ENCODE measurements at places on chromosomes 3 and 15.

- H3K4me3 ChIP-seq, result no peak overlapping the region
- no peaks in the 10 kb centered on the region for H3K36me3 ChIP-seq
- no peak overlapping the region for H3K27ac ChIP-seq
- H3K4me1 ChIP-seq, result no peaks in the 10 kb centered on the region
- H3K27me3 ChIP-seq, result no peaks in the 10 kb centered on the region
Observed at GRCh38 chr3:127151251-127151564, 41.7 kb upstream of the PRR23E start.

DNA sequence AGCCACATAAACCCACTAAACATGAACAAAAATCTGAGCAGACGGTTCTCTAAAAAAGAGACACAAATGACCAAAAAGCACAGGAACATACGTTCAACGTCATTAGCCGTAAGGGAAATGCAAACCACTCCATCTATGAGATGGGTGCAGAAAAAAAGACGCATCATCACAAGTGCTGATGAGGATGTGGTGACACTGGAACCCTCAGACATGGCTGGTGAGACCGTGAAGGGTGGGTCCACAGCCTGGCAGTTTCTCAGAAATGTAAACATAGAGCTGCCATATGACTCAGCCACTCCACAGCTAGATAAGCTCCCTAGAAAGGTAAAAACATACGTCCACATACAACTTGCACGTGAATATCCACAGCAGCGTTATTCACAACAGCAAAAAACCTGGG lies 23.3 kb downstream of the PCSK6 start:
- no peak overlapping the region for H3K27ac ChIP-seq
- H3K4me1 ChIP-seq, result peaks cover 2% of the 10 kb centered on the region
- H3K4me3 ChIP-seq, result no peak overlapping the region
- H3K27me3 ChIP-seq, result no peaks in the 10 kb centered on the region

DNA sequence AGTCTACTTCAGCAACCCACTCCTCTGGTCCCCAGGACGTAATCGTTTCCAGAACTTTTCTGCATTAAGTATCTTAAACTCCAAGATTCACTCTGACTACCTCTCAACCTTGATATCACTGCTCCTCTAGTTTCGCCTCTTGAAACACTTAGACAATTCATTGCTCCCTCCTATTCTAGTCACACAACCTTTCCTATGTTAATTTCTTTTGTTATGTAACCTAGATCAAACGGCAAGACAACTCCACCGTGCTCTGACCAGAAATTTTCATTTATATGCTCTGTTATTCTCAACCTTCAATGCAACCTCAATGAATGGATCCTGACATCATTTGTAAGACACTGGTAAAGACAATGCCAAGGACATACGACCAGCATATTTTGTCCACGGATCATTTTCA lies 71.3 kb downstream of the CADM2 start:
- H3K4me3 ChIP-seq, result no peak overlapping the region
- no peaks in the 10 kb centered on the region for H3K36me3 ChIP-seq
- no peaks in the 10 kb centered on the region for H3K4me1 ChIP-seq
- no peak overlapping the region for H3K27ac ChIP-seq
- DNase-seq, result no peak
- no peaks in the 10 kb centered on the region for H3K27me3 ChIP-seq

DNA sequence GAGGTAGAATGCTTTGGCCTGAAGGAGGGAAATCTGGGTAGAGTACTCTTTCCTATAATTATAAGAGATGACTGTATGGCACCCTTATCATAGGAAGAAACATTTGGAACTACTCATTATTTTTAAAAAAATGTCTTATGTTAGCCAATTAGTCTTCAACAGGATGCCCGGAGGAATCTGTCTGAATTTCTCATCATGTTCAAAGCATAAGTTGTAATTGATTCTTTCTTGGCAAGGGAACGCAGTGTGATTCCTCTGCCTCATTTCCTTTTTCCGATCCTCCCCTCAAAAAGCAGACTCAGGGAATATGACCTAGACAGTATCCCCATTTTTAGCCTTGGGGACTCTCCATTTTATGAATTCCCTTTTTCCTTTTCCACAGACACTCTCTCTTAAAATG lies 165.1 kb downstream of the IL5RA start:
- no peaks in the 10 kb centered on the region for H3K36me3 ChIP-seq
- no peak overlapping the region for H3K4me3 ChIP-seq
- no peak overlapping the region for H3K27ac ChIP-seq
- H3K4me1 ChIP-seq, result no peaks in the 10 kb centered on the region
- no peak for DNase-seq
- no peaks in the 10 kb centered on the region for H3K27me3 ChIP-seq

DNA sequence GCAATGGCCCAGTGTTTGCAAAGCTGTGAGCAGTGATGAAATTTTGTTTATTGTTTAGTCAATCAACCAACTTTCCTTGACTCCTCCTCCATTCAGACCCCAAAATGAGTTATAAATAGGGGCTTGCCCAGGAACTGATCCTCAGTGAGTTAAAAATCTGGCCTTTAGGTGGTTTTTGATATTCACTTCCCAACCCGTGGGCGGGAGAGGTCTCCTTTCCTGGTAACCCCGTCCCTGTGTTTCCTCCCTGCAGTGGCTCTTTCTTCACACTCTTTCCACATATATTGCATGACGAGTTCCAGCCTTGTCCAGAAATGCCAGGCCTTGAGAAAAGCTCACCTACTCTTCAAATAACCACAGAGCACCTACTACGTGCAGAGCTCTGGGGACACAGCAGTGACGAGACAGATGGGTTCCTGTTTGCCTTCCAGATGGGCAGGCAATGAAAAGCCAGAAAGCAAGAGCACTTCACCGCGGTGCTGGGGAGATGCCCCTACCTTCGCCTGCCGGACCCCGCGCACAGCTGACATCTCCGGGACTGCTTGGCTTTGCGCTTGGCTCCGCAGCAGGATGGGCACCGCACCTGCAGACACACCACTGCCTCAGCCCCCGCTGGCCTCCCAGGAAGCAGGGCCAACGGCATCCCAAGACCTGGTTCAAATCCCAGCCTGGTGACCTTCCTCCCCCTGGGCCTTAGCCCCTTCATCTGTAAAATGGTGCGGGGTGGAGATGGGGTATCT lies 17.2 kb downstream of the SSUH2 start:
- H3K27ac ChIP-seq, result no peak overlapping the region
- peaks cover 5% of the 10 kb centered on the region for H3K4me1 ChIP-seq
- H3K36me3 ChIP-seq, result no peaks in the 10 kb centered on the region
- DNase-seq, result no peak
- no peaks in the 10 kb centered on the region for H3K27me3 ChIP-seq

GRCh38 chr3:189132231-189132671 lies 39.5 kb upstream of the TPRG1 start:
- no peaks in the 10 kb centered on the region for H3K27me3 ChIP-seq
- no peak overlapping the region for H3K4me3 ChIP-seq

GRCh38 chr3:128551451-128551850 lies 58.5 kb upstream of the GATA2 start:
- peaks cover 18% of the 10 kb centered on the region for H3K4me1 ChIP-seq
- no peak overlapping the region for H3K4me3 ChIP-seq
- DNase-seq, result no peak
- no peaks in the 10 kb centered on the region for H3K36me3 ChIP-seq
- H3K27me3 ChIP-seq, result peaks cover 9% of the 10 kb centered on the region
- H3K27ac ChIP-seq, result no peak overlapping the region

DNA sequence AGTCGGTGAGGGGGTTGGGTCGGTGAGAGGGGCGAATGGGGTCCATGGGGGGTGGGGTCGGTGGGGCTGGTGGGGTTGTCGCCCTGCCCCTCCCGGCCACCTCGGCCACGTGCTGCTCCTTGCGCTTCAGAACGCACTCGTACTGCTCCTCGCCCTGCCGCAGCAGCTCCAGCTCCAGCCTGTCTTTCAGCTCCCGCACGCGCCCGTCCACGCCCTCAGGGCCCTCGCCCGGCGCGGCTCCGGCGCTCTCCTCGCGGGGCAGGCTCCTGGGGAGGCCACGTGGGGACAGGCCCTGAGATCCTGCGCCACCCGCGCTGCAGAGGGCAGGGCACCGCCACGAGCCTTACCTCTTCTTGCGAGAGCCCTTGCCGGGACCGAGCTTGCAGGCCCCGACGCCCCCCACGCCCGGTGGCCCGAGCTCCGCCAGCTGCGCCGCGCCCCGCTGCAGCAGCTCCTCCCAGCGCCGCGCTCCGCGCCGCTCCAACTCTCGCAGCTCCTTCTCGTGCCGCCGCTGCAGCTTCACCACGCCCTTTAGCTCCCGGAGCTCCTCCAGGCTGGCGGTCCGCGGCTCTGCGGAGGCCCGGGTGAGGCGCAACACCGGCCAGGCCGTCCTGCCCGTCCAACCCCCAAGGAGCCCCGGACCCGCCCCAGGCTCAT lies 8.2 kb upstream of the ANKRD63 start:
- H3K27me3 ChIP-seq, result peaks cover 18% of the 10 kb centered on the region
- peaks cover 22% of the 10 kb centered on the region for H3K4me1 ChIP-seq
- no peaks in the 10 kb centered on the region for H3K36me3 ChIP-seq
- H3K4me3 ChIP-seq, result peak overlapping the region; percentile 21
- H3K27ac ChIP-seq, result no peak overlapping the region
- peak; percentile 64 for DNase-seq

- H3K27ac ChIP-seq, result no peak overlapping the region
- H3K4me1 ChIP-seq, result peaks cover 6% of the 10 kb centered on the region
- H3K27me3 ChIP-seq, result no peaks in the 10 kb centered on the region
Observed at GRCh38 chr15:64099379-64099778, 3.6 kb downstream of the SNX1 start.

DNA sequence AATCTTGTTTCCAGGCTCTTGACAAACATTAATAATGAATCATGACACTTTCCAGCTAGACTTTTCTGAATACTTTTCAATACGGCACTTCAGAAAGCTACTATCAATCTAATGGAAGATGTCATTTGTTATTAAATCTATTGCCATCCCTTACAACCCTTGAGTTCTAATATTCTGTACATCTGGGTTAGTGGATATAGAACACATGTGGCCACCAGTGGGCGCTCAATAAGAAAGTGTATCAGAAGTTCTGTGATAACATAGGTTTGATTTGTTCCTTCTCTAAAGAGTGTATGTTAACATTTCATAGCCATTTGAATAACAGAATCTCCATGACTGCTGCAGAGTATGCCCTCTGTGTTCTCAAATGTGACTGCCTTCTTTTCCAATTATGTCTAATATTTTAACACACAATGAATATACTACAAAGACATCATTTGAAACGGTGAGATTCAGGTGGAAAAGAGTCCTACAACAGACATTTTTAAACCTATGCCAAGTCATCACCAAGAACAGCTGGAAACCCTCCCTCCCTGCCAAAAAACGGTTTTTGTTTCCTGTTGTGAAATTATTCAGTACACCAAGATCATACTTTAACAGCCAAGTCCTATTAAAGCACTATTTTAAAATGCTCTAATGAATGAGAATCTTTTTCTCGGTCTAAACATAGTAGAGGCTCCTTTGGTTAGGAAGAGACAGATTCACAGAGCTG lies 22.2 kb downstream of the ALDH1A2 start:
- peak; percentile 53 for DNase-seq
- no peak overlapping the region for H3K4me3 ChIP-seq
- no peaks in the 10 kb centered on the region for H3K4me1 ChIP-seq
- no peaks in the 10 kb centered on the region for H3K27me3 ChIP-seq

GRCh38 chr3:187367561-187368103 lies 553 bp upstream of the RTP4 start:
- no peak for DNase-seq
- H3K36me3 ChIP-seq, result no peaks in the 10 kb centered on the region
- H3K4me3 ChIP-seq, result no peak overlapping the region
- H3K27me3 ChIP-seq, result no peaks in the 10 kb centered on the region
- no peak overlapping the region for H3K27ac ChIP-seq
- H3K4me1 ChIP-seq, result no peaks in the 10 kb centered on the region

GRCh38 chr3:123439806-123440580 lies 8.9 kb downstream of the ADCY5 start:
- DNase-seq, result no peak
- no peaks in the 10 kb centered on the region for H3K27me3 ChIP-seq
- H3K4me3 ChIP-seq, result no peak overlapping the region

GRCh38 chr3:184386047-184386806 lies 6.4 kb downstream of the CHRD start:
- H3K36me3 ChIP-seq, result peaks cover 4% of the 10 kb centered on the region
- H3K27me3 ChIP-seq, result peaks cover 8% of the 10 kb centered on the region
- H3K27ac ChIP-seq, result no peak overlapping the region
- H3K4me1 ChIP-seq, result peaks cover 4% of the 10 kb centered on the region
- H3K4me3 ChIP-seq, result no peak overlapping the region

GRCh38 chr15:94674296-94674695 lies 442.9 kb downstream of the MCTP2 start:
- DNase-seq, result no peak
- no peaks in the 10 kb centered on the region for H3K36me3 ChIP-seq
- peaks cover 3% of the 10 kb centered on the region for H3K4me1 ChIP-seq
- H3K27ac ChIP-seq, result no peak overlapping the region
- H3K4me3 ChIP-seq, result no peak overlapping the region

DNA sequence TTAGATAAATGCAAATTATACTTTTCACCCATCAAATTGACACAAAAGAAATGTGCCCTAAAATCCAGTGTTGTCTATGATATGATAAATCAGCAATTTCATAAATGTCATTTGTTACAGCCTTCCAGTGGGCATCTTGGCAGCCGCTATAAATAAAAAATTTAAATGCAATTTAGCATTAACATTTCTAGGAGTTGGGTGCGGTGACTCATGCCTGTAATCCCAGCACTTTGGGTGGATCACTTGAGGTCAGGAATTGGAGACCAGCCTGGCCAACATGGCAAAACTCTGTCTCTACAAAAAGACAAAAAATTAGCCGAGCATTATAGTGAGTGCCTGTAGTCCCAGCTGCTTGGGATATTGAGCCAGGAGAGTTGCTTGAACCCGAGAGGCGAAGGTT lies 65.9 kb upstream of the POMGNT2 start:
- no peak overlapping the region for H3K4me3 ChIP-seq
- no peaks in the 10 kb centered on the region for H3K4me1 ChIP-seq
- H3K27me3 ChIP-seq, result no peaks in the 10 kb centered on the region
- no peak overlapping the region for H3K27ac ChIP-seq
- H3K36me3 ChIP-seq, result no peaks in the 10 kb centered on the region
- DNase-seq, result no peak

All from trophoblast cell (in vitro differentiated cells and primary cell).